ENCODE measurements at places on chromosomes 5 and 9.

DNA sequence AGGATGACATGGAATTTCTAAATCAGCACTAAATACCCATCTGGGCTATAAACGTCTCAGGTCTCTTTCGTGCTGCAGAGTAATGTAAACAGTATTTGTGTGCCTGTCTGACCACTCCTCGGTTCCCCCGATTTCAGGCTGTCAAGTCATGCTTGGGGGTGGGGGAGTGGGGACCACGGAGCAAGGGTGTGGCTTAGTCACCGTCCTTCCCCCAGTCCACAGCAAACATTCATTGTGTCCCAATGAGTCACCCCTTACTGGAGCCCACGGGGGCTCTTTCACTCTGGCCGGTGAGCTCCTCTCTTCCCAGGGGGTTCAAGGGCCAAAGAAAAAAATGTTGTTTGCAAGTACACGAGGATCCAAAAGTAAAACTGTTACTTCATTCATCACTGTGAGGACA, 72.4 kb upstream of the ICE1 start:
- no peak for DNase-seq

- DNase-seq = no peak
Measured at GRCh38 chr5:63233911-63234310, 655.3 kb downstream of the LRRC70 start.

DNA sequence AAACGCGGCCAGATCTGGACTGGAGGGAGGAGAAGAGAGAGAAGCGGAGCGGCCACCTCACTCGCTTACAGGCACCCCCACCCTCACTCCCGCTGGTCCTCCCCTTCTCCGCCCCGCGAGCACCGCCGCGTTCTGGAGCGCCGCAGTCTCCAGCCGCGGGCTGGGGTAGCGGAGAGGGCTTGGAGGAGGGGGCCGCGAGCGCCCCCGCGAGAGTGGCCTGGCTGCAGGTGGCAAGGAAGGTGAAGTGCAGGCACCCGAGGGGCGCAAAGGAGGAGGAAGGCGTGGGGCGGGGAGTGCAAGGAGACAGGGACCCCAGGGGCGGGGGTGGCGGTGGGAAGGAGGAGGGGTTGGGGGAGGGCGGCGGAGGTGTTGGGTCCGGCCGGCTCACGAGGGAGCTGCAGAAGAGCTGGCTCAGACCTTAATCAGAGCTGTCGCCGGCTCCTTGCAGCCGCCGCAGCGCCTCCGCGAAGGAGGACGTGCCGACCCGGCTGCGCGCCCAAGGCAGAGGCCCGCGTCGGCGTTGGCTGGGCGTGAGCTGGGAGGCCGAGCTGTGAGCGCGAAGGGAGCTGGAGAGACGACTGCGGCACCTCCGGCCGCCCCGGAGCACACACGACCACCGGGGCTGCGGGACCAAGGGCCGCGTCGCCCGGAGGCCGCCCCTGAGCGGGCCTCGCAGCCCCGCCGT, at the start of gene DMRT3:
Gene DMRT3, plus strand, starts transcription at position 398 of the 685 bp plus-strand sequence. CDS start 347 bp downstream, outside the sequence.
- no peak for DNase-seq

DNA sequence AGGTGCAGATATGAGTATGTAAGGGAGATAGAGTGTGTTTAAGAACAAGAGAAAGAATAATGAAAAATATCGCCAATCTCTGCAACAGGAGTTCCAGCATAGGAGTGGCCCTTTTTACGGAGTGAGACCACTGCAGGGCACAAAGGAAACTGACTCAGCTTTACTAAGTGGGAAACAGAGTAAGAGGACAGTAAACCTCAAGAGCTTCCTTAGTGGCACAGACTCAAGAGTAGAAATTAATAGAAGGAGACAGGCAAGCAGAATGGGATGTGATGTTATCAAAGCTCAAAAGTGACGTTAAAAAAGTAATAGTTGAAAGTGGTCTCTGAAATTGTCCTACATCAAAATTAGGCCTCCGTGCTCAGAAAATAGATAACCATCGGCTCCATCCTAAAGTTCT, 2.1 kb upstream of the SH3RF2 start:
- no peak for DNase-seq

DNA sequence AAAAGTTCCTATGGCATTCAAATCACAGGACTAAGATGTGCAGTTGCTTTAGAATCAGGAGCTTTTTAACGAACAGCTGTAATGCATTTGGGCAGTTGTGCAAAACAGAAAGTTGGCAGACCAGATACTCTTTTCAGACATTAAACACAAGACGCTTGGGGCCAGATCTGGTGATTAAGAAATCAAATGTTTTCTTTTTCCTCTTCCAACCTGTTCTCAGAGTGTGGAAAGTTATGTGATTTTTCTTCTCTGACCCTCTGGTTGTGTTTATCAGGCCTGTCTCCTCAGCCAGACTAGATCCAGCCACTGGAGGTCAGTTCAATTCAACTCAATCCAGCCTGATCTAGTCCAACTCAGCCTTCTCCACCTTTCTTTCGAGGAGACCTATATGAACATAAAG, 298.5 kb upstream of the PCSK5 start:
- no peak for DNase-seq

DNA sequence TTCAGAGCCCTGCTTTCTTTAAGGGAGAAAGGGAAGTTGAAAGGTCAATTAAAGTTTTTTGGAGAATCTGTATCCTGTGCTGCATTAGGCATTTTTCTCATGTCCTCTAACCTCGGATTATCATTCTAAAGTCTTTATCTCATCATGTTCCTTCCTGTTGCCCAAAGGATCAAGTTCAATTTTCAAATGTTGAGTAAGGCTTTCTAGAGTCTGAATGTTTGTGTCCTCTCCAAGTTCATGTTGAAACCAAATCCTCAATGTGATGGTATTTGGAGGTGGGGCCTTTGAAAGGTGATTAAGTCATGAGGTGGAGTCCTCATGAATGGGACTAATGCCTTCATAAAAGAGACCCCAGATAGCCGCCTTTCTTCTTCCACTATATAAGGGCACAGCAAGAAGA, 20.2 kb upstream of the TNC start:
- no peak for DNase-seq

DNA sequence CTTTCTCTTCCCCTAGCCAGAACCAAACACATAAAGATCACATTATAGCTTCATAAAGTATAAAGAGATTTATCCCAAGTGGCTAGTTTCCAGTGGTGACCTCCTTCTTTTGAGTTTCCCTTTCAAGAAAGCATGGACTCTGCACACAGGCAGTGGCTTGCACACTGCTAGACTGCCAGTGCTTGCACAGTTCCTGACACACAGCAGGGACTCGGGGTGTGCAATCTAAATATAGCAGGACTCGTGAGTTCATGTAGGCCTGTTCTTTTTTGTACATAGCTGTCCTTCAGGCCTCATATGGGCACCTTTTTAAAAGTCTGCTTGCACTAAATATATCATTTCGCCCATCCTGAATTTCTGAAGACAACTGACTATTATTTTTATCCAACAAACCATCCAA, 308.6 kb downstream of the FBXL7 start:
- DNase-seq = no peak

- DNase-seq = no peak
Measured at GRCh38 chr5:113085084-113085414, 108.5 kb downstream of the DCP2 start.

- no peak for DNase-seq
Measured at GRCh38 chr5:159005062-159005461, 94.7 kb downstream of the EBF1 start.

DNA sequence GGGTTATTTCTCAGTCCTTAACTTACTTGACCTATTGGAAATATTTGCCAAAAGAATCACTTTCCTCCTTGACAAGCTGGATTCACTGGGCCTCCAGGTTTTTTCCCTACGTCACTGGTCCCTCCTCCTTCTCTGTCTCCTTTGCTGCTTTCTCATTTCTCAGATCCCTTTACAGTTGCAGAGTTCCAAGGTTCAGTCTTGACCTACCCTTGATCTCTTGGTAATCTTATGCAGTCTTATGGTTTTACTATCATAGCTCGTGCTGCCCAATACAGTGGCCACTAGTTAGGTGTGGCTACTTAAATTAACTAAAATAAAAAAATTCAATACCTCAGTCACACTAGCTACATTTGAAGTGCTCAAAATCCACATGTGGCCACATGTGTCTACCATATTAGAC, 11.4 kb downstream of the SLC38A9 start:
- no peak for DNase-seq

DNA sequence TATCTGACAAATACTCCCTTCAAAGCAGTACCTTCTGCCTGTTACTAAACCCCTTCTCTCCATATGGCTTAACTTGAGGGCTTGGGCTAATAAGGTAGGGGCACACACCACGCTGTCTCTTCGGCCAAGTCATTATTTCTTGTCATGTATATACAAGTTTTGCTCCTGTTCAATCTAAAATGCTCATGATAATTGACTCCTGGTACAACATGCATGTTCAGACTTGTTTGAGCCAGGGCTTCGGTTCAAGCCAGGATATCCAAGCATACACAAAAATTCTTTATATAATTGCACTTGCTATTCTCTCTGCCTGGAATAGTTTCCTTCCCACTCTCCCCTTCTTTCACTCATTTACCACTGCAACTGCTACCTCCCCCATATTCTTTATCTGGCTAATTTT, 756.0 kb upstream of the C9orf72 start:
- DNase-seq = no peak

GRCh38 chr9:95880021-95880690, 4.7 kb downstream of the ERCC6L2 start:
- DNase-seq = no peak

Data from effector memory CD8-positive, alpha-beta T cell (primary cell).